HCEC 1CT (cell line): ENCODE measurements at places on chromosomes 13 and 19.

GRCh38 chr19:42253245-42254088 is 1.5 kb downstream of the ERF start:
- DNase-seq: peak; percentile 36

DNA sequence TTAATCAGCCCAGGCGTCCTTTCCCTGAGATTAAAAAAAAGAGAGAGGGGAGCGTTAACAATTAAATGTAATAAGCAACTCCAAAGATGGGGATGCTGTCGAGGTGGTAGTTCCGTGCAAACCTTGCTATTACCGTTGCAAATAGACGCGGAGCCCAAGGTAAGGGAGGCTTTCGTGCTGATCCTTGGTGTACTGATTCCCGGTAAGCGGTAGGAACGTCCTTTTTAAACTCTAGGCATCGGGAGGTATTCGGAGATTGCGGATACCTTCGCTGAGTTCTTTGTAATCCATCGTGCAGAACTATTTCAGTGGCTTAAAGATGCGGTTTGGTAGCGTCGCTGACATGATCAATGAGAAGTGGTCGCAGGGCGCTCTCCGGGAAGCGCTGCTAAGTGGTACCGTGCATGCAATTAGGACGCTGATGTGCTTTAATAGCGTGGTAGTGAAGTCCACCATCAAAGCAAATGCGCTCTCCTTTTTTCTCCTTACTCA is 3.1 kb downstream of the SLITRK5 start:
- peak; percentile 6 for DNase-seq

GRCh38 chr13:98260357-98261164 is 83.5 kb upstream of the RNF113B start:
- DNase-seq: no peak

GRCh38 chr13:75312884-75313520 is 169.0 kb downstream of the TBC1D4 start:
- no peak for DNase-seq

- DNase-seq: no peak
Observed at GRCh38 chr13:49636705-49637104, 8.4 kb downstream of the ARL11 start.

- peak; percentile 42 for DNase-seq
Observed at GRCh38 chr13:45209229-45209628, 8.4 kb upstream of the KCTD4 start.

GRCh38 chr19:41927497-41928192 is 604 bp downstream of the ERFL start:
- no peak for DNase-seq

DNA sequence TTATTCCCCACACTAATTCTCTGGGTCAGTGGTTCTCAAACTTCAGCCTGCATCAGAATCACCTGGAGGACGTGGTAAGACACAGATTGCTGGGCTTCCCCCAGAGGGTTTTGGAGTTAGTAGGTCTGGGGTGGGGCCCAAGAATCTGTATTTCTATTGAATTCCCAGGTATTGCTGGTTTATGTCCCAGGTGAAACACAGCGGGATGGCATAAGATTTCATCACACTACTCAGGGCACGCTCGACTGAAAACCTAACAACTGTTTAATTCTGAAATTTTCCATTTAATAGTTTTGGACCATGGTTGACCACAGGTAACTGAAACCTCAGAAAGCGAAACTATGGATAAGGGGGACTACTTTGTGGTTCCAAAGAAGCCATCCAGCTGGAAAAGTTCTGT is 6.5 kb downstream of the MLNR start:
- DNase-seq: no peak

GRCh38 chr19:7918615-7919421 is 1.3 kb upstream of the SNAPC2 start:
- no peak for DNase-seq

- no peak for DNase-seq
Observed at GRCh38 chr19:5107432-5108122, 138.7 kb downstream of the KDM4B start.

DNA sequence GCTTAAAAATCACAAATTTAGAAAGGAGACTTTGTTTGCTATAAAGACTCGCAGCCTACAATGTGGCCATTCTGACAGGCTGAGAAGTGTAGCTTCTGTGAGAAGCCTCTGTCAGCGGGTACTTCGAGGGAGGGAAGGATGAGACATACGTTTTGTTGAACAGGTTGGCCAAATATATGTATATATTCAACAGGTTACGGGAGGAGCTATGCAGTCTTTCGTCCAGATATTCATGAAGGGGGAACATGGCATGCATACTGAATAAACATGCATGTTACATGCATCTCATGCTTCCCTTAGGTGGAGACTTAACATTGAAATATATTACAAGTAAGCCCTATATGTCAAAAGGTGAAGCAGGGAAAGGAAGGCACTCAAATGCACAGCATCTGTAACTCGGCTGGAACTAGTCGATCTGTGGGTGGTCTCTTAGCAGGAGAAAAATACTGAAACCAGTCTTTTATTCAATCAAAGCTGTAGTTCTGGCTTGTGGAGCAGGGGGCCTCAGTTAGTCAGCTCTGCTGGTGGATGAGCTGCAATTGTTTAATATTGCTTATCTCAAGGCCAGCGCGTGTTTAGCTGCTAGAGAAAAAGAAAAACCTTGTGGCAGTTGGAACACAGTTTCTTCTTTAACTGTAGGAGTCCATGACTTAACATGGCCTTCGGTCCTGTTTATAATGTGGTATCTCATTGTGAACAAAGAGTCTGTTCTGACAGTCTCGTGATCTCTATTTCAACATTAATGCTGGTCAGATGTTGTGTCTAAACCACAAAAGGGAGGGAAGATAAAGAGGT is 94.3 kb downstream of the FAM216B start:
- DNase-seq: no peak

DNA sequence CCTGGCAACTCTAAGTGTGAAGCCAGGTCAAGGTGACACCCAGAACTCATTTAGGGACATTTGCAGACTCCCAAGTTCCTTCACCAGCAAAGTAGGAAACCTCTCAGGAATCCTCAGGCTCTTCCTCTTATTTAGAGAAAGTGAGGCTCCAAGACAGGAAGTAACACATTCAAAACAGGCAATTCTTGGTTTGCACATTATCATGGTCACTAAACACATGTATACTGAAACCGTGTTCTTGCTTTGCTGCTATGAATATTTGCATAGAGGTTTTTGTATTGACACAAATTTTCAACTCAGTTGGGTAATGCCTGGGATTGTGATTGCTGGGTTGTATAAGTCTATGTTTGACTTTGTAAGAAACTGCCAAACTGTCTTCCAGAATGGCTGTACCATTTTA is 13.2 kb upstream of the URI1 start:
- no peak for DNase-seq

- no peak for DNase-seq
Observed at GRCh38 chr13:90709319-90709718, 638.2 kb upstream of the MIR17HG start.

DNA sequence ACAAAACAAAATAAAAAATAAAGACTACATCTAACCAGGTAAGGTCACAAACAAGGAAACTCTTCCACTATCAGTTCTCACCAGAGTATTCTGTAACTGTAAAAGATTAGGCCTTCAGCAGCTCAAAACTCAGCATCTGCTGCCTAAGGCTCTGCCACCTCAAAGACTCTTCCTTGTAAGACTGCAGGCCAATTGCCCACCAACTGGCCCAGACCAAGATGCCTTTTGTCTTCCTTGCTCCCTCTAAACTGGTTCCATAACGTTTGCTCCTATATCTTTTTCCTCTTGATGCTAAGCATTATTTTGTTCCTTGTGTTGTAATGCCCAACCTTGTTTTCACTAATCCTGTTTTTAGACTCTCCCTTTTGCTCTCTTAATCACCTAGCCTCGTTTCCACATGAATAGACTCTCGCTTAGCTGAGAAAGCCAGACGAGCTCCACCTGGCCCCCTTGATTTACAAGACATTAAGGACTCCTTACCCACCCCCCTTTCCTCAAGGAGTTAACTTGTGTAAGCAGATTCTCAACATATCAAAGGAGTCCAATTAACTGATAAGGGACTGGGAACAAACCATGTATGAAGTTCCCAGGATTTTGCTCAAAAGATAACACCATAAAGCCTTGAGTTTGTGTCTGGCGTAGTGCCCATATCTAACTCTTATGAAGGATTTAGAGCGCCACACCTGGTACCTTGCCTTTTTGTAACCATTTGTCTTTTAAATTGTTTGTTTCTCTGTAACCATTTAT is 1.5 kb downstream of the ZNF814 start:
- DNase-seq: no peak

GRCh38 chr13:66314911-66315310 is 915.2 kb downstream of the PCDH9 start:
- DNase-seq: no peak

DNA sequence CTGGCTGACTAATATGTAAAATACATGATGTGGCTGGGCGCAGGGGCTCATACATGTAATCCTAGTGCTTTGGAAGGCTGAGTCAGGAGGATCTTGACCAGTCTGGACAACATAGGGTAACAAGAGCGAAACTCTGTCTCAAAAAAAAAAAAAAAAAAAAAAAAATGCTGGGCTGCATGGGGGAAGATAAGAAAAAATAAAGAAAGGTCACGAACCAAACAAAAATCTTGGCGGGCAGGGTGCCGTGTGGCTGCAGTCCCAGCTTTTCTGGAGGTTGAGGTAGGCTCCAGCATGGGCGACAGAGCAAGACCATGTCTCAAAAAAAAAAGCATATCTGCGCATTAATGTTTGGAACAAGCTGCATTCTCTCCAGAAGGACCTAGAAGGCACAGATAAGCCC is 8.7 kb downstream of the RNASEH2A start:
- no peak for DNase-seq

GRCh38 chr13:20363603-20364002 is 131.5 kb upstream of the GJB6 start:
- no peak for DNase-seq

DNA sequence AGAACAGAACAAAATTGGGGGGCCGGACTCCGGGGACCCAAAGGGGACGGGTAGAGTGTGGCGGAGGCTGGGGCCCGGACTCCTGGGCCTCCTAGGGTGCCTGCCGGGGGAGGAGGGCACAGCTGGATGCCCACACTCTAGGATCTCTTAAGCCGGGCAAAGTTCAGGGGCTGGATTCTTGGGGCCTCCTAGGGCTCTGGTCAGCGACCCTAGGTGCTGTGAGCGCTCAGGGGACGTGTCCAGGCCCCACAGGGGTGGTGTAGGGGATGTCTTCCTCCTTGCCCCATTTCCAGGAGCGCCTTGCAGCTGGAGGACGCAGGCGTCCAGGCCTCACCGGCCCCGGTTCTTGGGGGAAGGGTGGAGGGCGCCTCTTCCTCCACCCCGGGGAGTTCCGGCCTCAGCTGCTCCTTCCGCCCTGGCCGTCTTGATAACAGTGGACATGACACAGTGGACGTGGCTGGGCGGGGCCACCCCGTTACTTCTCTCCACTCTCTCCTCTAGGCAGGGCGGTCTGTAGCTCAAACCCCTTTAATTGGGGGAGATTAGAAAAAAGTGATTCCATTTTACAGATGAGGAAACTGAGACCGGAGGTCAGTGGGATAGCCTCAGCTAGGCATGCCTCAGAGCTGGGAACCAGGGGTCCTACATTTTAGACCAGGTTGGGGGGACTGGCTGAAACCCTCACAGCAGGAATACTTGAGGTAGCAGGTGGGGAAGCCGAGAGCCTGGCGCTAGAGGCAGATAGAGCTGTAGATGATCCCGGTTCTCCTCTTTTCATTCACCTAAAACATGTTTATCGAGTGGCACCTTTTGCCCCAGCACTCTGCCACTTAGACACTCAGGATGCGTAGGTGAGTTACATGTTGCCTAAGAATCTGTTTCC is 705 bp downstream of the STXBP2 start:
- no peak for DNase-seq

GRCh38 chr13:50410921-50411746 is 395.9 kb downstream of the KCNRG start:
- peak; percentile 72 for DNase-seq

- no peak for DNase-seq
Observed at GRCh38 chr13:79647533-79647932, 166.6 kb downstream of the NDFIP2 start.
